Activated T-cell treated with anti-CD3 and anti-CD28 coated beads, Interleukin-2, amount 50 U/mL, for 72 hours (primary cell): ENCODE measurements at places on chromosomes 16 and 17. TPM values are rescaled to one million over a fixed set of nuclear protein-coding genes. Genes with fewer than 3 reads are reported as not detected.

The GPS1 gene
- total RNA-seq, result 55.1 TPM

The UTS2R gene
- 0.46 TPM for total RNA-seq

The TBX2 gene
- 0.10 TPM for total RNA-seq

DNA sequence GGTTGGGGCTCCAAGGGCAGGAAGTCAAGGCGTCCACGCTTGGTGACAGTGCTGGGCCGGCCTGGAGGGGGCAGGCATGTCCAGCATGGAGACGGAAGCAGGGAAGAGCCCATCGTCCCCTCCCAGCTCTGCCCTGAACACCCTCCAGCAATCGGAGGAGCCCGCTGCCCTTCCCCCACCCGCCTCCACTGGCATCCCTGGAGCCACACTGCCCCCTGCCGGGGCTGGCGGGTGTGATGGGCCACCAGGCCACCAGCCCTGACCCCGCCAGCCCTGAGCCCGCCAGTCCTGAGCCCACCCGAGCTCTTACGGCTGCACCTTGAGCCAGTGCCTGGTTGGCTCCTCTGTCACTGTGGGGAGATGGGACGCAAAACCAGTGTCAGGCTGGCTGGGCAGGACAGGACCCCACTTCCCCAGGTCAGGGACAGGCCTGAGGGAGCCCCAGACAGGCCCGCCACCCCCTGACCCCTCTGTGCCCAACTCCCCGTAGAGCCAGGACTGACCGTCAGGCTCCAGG is 4.1 kb upstream of the CDH15 start:
- peaks cover 8% of the 10 kb centered on the region for H3K4me1 ChIP-seq
- peak; percentile 90 for DNase-seq
- no peak overlapping the region for H3K27ac ChIP-seq

- H3K36me3 ChIP-seq, result no peaks in the 10 kb centered on the region
- no peak for DNase-seq
- no peak overlapping the region for H3K27ac ChIP-seq
- no peaks in the 10 kb centered on the region for H3K27me3 ChIP-seq
- H3K4me1 ChIP-seq, result no peaks in the 10 kb centered on the region
These were observed 213.8 kb upstream of the RPL38 start for GRCh38 chr17:73989671-73990070.

DNA sequence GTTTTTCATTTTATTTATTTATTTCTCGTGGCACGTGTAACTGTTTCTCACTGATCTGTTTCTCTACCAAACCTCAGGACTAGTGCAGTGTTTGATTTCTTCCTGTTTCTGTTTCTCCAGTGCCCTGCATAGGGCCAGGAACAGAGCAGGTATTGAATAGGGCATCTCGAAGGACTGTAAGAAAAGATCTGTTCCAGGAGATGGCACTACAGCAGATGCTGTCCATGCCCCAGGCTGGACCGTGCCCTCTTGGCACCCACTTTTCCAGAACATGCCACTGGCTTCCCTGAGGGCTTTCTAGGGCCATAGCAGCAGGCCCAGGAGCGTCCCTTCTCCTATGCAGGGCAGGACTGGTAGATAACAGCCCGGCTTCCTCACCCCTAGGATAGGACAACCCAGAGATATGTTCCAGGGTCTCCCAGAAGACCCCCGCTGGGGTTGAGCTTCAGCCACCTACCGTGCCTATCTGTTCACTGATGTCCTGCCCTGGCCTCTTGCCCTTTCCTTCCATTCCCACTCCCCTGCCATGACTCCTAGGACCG is 4.4 kb downstream of the SNX20 start:
- H3K27ac ChIP-seq, result peak overlapping the region; percentile 72
- H3K4me3 ChIP-seq, result no peak overlapping the region
- H3K36me3 ChIP-seq, result peaks cover 30% of the 10 kb centered on the region
- H3K4me1 ChIP-seq, result peaks cover 54% of the 10 kb centered on the region

DNA sequence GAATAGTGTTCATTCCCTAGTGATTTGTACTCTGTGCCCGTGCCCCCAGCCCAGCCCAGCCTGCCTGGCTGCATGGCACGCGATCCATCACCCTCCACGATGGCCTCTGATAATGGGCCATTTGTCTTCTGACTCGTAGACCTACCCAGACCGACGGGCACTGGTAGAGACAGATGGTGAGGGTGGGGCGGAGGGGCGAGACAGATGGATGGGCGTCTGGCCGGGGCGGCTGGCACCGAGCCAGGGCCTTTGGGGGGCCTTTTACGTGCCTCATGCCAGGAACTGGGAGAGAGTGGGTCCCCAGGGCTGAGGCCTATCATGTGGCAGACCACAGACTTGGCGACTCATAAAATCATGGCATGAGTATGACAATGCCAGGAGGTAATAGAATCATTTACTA is 25.4 kb downstream of the CRHR1 start:
- H3K4me1 ChIP-seq, result no peaks in the 10 kb centered on the region
- H3K27me3 ChIP-seq, result peaks cover 34% of the 10 kb centered on the region
- no peak overlapping the region for H3K27ac ChIP-seq
- H3K36me3 ChIP-seq, result no peaks in the 10 kb centered on the region
- no peak for DNase-seq
- no peak overlapping the region for H3K4me3 ChIP-seq

DNA sequence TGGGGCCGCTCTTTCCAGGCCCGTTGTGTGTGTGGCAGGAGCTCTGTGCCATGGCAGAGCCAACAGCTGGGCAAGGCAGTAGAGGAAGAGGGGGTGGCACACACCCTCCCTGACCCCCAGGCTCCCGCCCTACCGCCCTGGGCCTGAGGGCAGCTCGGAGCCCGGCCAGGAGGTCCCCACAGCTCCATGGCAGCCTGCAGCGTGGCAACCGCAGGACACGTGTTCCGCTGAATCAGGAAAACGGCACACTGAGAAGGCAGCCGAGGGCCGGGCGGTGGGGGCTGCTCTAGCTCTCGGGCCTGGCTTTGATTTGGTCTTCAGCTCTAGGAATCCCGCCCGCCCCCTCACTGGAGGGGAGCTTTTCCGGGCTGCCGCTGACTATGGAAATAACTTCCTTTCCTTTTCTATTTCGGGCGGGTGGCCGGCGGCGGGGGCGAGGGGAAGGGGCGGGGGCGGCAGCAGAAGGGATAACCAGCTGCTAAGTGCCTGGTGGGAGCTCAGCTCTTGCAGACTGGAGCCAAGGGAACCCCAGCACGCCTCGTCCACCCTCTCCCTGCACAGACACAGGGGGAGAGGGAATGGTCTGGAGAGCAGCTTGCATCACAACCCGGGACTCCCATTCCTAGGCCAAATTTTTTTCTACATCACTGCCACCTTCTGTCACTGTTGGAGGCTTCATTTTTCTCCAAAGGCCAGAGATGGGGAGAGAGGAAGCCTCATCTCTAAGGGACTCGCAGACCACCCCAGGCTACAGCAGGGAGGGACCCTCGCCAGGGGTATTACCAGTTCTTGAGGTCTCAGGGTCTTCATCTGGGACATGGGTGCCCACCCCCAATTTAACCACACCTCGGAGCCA is 24.8 kb upstream of the MRPS23 start:
- H3K4me1 ChIP-seq, result peaks cover 32% of the 10 kb centered on the region
- H3K36me3 ChIP-seq, result no peaks in the 10 kb centered on the region
- no peak overlapping the region for H3K27ac ChIP-seq
- H3K27me3 ChIP-seq, result peaks cover 18% of the 10 kb centered on the region

DNA sequence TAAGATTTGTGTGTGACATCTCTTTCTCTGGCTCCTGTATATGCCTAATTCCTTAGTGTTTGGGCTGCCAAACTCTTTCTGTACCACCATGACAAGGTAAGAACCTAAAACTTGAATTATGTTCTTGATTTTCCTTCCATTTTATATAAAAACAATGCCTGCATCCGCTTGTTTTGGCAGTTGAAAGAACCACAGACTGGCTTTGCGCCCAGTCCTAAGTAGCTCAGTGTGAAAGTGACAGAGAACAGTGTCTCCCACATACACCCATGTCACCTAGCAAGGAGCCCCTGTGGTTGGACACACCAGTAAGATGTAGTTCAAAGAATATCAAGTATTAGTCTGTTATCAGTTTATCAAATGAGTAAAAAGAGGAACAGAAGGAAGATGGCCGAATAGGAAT is 40.7 kb upstream of the SLC6A2 start:
- no peaks in the 10 kb centered on the region for H3K36me3 ChIP-seq
- peaks cover 12% of the 10 kb centered on the region for H3K27me3 ChIP-seq
- H3K4me1 ChIP-seq, result no peaks in the 10 kb centered on the region
- no peak overlapping the region for H3K4me3 ChIP-seq
- DNase-seq, result no peak

DNA sequence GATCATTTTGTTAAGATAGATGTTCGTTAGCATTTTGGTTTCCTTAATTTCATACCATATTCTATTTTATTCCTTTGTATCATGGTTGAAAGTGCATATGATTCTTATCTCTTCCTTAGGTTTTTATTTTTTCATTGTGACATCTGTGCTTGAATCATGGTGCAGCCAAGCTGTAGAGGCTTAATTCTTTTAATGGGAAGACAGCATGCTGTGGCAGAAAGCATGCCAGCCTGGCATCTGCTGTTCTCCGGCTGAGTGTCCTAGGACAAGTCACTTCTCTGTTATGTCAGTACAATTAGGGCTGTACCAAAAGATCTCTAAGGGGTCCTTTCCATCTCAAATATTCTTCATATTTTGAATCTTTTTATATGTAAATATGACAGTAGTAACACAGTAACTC is 68.5 kb upstream of the PMFBP1 start:
- no peak for DNase-seq
- no peaks in the 10 kb centered on the region for H3K4me1 ChIP-seq
- no peak overlapping the region for H3K27ac ChIP-seq

DNA sequence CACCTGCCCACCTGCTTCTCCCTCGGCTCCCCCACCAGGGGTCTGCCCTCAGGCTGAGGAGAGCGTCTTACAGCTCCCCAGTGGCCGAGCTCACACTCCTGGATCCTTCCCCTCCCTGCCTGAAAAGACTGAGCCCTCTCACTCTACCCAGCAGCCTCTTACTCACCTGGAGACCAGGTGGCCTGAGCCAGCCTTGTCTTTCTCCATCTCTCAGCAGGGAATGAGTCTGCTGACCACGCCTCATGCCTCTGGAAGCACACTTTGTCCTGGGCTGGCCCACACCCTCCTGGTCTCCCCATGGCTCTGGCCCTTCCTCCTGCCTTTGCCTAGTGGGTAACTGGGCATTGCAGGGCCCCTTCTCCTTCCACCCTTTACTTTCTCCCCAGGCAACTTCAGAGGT is 177.2 kb downstream of the ENGASE start:
- peaks cover 40% of the 10 kb centered on the region for H3K27me3 ChIP-seq
- H3K36me3 ChIP-seq, result no peaks in the 10 kb centered on the region
- no peak overlapping the region for H3K4me3 ChIP-seq
- H3K27ac ChIP-seq, result no peak overlapping the region
- no peak for DNase-seq

DNA sequence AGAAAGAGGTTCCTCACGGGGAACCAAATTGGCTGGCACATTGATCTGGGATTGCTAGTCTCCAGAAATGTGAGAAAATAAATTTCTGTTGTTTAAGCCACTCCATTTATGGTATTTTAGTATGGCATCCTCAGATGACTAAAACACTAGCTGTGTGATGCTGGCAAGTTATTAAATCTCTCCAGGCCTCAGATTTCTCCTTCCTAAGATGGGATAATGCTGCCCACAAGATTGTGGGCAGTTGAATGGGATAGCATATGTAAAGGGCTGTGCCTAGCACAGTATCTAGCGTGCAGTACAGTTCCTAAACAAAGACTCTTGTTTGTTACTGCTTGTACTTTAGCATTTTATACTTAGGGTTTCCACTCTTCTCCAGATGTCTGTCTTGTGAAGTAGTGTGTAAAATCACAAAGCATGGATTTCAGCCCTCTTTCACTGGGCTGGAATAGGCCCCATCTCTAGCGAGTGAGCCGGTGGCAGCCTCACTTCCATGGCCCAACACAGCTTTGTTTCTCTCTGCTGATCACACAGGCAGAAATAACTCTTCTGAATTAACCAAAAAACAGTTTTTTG is 38.2 kb upstream of the PHAF1 start:
- no peaks in the 10 kb centered on the region for H3K4me1 ChIP-seq
- no peaks in the 10 kb centered on the region for H3K27me3 ChIP-seq
- peaks cover 25% of the 10 kb centered on the region for H3K36me3 ChIP-seq
- no peak overlapping the region for H3K27ac ChIP-seq
- H3K4me3 ChIP-seq, result no peak overlapping the region

- peaks cover 1% of the 10 kb centered on the region for H3K36me3 ChIP-seq
- DNase-seq, result no peak
- H3K27me3 ChIP-seq, result no peaks in the 10 kb centered on the region
- no peak overlapping the region for H3K27ac ChIP-seq
- no peak overlapping the region for H3K4me3 ChIP-seq
- peaks cover 35% of the 10 kb centered on the region for H3K4me1 ChIP-seq
These were observed 38.2 kb downstream of the PSME3IP1 start for GRCh38 chr16:57147381-57148221.
